ENCODE measurements at places on chromosomes 5 and 9.

DNA sequence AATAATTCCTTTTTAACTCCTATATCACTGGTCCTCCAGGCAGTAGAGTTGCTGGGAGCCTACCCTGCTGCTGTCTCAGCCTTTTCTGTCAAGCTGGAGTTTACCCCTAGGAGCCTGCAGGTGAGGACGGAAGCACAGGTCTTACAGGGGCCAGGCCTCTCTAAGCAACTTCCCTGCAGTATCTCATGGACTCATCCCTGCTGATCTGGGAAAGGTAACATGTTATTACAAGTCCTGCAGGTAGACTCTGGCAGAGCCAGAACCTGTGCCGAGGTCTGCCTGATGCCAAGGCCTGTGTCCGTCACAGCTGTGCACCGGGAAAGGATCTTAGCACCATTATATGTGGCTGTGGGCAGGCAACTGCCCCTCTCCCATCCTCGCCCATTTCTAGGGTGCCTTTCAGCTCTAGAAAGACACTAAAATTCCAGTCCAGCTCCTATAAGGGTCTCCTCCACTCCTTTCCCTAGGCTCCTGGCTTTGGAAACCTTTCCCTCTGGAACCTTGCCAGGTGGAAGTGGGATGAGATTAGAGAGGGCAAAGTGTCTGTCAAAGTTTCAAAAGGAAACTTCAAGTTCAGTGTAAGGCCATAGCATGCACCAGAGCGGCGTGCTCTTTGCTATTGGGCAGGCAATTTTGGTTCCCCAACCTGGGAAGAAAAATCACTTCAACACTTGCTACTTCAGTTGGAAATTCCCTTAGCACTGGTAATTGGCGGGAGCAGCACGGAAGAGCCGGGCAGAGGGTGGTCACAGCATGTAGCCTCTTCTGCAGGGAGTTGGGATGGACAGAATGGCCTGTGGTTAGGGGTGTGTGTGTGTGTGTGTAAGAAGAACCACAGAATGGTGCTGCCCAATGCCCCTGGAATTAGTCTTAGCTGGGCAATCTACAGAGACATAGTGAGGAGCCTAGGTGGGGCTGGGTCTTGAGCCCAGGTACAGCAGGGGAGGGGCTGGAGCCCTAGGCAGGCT, 17.5 kb downstream of the TMEM171 start:
- DNase-seq = no peak

DNA sequence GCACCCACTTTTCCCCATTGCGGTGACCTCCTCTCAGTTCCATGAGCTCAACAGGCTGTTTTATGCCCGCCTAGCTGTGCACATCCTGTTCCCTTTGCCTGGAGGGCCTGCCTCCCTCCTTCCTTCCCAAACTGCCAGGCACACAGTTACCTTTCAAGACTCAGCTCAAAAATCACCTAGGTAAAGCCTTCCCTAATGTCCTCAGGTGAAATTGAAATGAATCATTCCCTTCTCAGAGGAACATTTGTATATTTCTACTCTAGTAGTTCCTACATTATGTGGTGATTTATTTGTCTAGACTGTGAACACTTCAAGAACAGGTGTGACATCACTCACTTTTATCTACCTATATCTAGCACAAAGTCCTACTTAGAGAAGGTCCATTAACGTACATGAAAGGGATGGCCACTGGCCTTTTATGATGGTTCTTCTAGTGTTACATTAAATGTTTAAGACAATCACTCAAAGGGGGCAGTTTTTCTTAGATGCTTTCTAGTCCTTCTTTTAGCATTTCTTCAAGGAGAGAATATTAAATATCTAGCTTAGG, 103.5 kb upstream of the EQTN start:
- no peak for DNase-seq

DNA sequence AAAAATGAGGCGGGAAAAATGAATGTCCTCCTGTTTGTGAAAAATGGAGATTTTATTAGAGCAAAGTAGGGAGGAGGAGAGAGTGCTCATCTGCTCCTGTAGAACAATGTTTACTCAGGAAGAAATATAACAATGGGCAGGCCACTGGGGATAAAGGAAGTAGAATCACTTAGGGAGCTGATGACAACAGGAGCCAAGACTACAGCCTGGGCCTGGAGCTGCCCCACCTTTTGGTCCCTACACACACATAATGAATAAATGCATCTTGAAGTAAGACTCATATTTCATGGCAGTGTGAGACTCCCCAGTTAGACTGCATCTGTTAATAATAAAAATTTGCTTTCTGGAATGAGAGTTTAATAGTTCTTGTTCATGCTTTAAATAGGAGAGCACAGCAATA, 1939.8 kb downstream of the EFNA5 start:
- DNase-seq = no peak

GRCh38 chr5:132256783-132257130, 739 bp upstream of the PDLIM4 start:
- DNase-seq = no peak

- no peak for DNase-seq
Observed at GRCh38 chr9:105191508-105192121, 52.8 kb upstream of the SLC44A1 start.

DNA sequence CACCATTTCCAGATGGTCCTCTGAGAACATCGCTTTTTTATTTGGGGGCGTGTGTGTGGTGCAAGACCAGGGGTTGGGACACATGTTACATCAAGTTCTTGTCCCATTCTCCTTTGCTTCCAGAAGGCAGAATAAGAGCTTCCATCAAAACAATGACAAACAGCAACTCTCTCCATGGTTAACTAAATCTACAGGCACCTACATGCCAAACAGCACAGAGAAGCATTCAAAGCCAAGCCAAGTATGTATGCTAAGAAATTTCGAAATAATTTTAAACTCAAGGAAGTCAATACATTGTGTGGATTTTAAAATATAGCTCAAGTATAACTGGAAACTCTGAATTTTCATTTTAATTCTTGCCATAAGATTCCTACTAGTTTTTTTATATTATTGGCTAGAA, 105.6 kb downstream of the SEC61B start:
- DNase-seq = no peak

DNA sequence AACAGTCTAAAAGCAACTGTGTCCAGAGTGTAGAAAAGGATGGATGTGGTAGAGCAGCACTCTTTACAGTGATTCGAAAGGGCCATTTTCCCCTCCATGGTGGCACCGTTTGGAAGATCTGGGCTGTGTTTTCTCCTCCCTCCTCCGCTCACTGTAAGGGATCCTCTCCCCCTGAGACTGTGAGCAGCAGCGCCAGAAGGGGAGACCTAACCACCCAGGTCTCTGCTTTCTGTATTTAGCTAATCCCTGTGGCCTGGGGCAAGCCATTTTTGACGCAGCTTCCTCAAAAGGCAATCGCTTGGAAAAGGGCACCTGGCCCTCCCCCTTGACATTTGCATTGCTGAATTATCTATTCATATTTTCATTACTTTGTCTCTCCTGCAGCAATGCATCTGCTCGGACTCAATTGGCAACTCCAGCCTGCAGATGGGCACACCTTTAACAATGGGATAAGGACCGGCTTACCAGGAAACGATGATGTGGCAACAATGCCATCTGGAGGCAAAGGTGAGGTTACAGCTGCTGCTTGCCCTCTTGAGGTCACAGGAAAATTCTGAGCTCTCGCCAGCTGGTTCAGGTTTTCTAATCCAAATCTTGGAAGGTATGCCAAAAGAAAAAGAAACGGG, 244.3 kb upstream of the WWC1 start:
- DNase-seq = no peak

DNA sequence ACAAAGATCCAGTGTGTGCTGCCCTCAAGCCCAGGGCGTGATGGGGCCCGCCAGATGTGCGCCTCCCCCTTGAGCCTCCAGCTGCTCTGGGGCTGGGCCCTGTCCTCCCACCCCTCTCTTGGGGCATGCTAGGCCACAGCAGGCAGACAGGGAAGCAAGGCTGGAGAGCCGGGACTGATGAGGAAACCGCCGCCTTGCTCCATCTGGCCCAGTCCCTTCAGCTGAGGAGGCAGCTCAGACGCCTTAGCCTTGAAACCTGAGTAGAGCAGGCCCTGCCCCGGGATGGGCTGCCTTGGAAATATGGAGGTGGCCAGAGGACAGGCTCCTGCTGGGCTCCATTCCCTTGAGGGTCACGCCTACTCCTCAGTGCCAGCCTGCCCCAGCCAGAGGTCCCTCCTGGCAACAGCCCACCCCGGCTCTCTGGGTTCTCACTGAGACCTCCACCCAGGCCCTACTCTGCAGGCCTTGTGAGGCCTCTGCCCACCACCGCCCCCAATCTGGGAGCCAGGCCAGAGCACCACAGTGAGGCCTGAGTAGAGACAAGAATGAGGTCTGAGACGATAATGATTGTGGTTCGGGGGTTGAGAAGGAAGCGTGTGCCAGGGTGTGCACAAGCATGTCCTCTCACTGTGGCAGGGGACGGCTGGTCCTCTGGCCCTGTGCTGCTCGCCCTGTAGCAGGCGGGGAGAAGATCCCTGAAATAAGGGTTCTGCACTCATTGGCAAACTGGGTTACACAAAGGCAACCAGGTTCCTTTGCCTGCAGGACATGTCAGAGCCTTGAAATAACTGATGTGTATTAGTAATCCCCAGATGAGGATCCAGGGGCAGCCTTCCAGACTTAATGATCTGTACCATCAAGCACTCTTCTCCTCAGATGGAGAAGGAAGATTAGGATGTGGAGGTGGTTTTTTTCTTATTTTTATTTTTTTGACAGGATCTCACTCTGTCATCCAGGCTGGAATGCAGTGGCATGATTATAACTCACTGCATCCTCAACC, 30.9 kb downstream of the CXXC5 start:
- no peak for DNase-seq

GRCh38 chr9:85738509-85738908, 3.2 kb downstream of the AGTPBP1 start:
- DNase-seq = no peak

DNA sequence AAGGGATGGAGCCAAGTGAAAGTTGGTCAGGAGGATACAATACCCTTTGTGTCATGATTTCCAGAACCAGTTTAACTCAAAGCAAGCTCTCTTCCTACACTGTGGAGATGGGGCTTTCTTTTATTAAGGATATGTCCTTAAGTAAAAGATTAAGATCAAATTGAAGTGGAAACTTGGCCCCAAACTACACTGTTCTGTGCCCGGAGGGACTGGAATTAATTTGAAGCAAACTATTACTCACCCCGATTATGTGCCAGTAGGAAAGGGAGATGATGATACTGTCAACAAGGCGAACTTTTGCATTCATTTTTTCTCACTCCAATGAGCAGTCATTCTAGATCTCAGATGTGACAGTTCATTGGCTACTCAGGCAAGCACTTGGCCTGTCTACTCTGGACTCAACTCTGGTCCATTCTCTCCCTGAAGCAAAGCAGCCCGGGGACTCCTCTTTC, 186.7 kb downstream of the NTRK2 start:
- DNase-seq = no peak

- no peak for DNase-seq
Observed at GRCh38 chr5:170132976-170133448, 27.3 kb downstream of the FOXI1 start.

DNA sequence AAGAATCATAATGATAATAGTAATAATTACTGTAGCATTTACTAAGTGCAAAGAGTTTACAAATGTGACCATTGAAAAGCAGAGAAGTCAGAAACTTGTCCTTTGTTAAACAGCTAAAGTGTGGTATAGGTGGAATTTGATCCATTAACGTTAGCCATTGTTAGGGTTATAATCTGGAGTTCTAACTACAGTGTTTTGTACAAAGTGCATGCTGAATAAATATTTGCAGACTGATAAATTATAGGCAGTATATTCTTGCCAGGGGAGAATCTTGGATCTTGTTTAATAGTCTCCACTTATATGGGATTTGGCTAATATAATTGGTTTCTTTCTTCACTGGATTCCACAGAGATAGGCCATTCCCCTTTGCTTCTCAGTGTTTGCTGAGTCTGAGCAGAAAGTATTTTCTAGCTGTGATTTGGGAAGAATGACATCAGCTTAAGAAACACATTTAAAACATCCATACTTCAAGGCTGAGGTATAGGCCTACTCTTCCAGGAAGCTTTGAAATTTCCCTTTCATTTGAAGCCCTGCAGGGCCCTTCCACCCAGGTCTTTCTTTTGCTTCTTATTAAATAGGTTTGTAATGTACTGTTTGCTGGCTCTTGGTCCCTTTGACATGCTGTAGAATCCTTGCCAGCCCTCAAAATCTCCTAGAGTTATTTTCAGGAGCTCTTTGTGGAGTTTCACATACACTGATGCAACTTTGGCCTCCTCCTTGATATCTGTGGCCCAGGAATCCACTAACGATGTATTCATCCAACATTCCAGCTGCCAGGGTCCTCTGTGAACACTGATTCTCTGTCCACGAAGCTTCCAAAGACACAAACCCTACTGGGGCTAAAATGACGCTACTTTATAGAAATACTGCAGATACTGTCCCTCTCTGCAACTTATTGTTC, 51.4 kb downstream of the ATP10B start:
- no peak for DNase-seq

DNA sequence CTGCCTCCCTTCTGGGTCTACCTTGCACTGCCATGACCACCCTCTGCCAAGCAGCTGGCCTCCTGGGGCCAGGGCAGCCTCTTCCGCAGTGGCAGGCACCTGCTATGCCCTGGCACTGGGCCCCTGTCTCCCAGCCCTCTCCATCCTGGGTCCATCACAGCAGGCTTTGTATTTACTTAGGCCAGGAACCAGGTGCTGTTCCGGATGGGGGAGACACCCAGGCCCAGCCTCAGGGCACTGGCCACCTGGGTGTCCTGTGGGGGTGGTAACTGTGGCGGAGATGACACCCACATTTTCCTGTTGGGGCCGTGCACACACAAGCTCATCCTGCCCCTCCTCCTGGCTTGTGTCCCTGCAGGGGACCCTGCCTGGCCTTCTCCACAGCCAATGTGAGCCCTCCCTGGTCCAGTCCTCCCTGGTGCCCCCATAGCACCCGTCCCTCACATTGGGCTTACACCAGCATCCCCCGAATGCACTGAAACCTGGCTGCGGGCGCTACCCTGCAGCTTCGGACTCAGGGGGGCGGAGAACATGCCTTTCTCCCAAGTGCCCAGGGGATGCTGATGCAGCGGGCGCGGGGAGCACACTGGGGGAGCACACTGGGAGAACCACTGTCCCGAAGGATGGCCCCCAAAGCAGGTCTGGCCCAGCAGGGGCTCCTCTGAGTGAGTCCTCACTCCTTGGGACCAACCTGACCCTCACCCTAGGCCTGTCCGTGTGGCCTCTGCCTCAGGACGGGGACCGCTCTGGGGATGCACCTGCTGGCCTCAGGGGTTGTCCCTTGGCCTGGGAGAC, 17.9 kb downstream of the FAM163B start:
- DNase-seq = no peak

GRCh38 chr5:160366230-160366629, 4.2 kb downstream of the C1QTNF2 start:
- no peak for DNase-seq

DNA sequence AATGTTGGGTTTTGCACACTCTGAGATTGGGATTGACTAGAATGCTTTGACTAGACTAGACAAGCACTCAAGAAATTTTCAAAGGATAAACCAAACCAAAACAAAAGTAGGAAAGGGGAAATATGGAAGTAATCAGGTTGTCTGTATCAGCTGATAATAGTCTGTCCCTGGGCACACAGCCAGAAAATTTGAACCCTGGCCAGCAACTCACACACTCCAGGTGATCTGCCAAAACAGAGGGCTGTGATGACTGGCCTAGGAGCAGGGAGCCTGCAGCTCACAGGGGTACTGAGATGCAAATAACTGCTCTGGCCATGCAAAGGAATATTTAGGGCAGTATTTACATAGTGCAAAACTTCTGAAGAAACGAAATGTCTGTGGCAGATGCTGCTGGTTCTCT, 112.3 kb upstream of the SMIM23 start:
- no peak for DNase-seq
